Bronchial smooth muscle cell (primary cell): ENCODE measurements at places on chromosomes 11 and 22. TPM values are rescaled to one million over a fixed set of nuclear protein-coding genes. Genes with fewer than 3 reads are reported as not detected.

Gene KCNK7
- total RNA-seq = 0.09 and 0.16 TPM in 2 replicates

Gene OAF
- 38.1 and 40.4 TPM in 2 replicates for total RNA-seq

Gene MMP27
- not detected in 2 replicates for total RNA-seq

Gene SHANK3
- 0.32 and 0.43 TPM in 2 replicates for total RNA-seq

Gene STIP1
- 87.2 and 125 TPM in 2 replicates for total RNA-seq

Gene CSNK2A3
- 0.47 and 0.86 TPM in 2 replicates for total RNA-seq

Gene C1QTNF5
- 6.9 and 9.1 TPM in 2 replicates for total RNA-seq

Gene MAFF
- 9.5 and 15.0 TPM in 2 replicates for total RNA-seq

Gene PDE2A
- 0.34 TPM in 1 of 2 replicates, not detected in the other for total RNA-seq

Gene DRD2
- 0.32 and 0.34 TPM in 2 replicates for total RNA-seq

Gene CHRM1
- total RNA-seq = 0.09 TPM in 1 of 2 replicates, not detected in the other

Gene SPI1
- total RNA-seq = 0.17 TPM in 1 of 2 replicates, not detected in the other

Gene BID
- 16.2 and 22.9 TPM in 2 replicates for total RNA-seq

Gene PLAAT2
- not detected in 2 replicates for total RNA-seq

Gene CCDC87
- 0.26 and 0.32 TPM in 2 replicates for total RNA-seq

Gene CASP4
- 94.9 and 107 TPM in 2 replicates for total RNA-seq

Gene KDM4E
- total RNA-seq = under 0.01 TPM in 1 of 2 replicates, not detected in the other

Gene RNF121
- 33.4 and 44.8 TPM in 2 replicates for total RNA-seq

Gene TCF20
- 13.6 and 14.5 TPM in 2 replicates for total RNA-seq

Gene OR4A16
- not detected in 2 replicates for total RNA-seq

Gene TMEM151A
- total RNA-seq = 0.09 and 0.16 TPM in 2 replicates

Gene RIMBP3B
- total RNA-seq = under 0.01 and 0.16 TPM in 2 replicates

Gene LYVE1
- not detected in 2 replicates for total RNA-seq

Gene PKNOX2
- 0.32 and 0.77 TPM in 2 replicates for total RNA-seq

Gene KLHL35
- total RNA-seq = 0.43 and 2.5 TPM in 2 replicates

Gene GRK2
- total RNA-seq = 21.3 and 23.3 TPM in 2 replicates

Gene CDKN1C
- total RNA-seq = 23.2 and 98.4 TPM in 2 replicates

Gene MB
- 0.16 TPM in 1 of 2 replicates, not detected in the other for total RNA-seq

Gene UQCC3
- 10.4 and 13.1 TPM in 2 replicates for total RNA-seq

Gene SULT4A1
- total RNA-seq = 0.43 and 0.47 TPM in 2 replicates

Gene CD81
- 283 and 430 TPM in 2 replicates for total RNA-seq

Gene DEUP1
- not detected in 2 replicates for total RNA-seq

Gene ZBTB16
- total RNA-seq = under 0.01 and 0.34 TPM in 2 replicates

Gene NXPE1
- total RNA-seq = not detected in 2 replicates

Gene OR52I1
- total RNA-seq = not detected in 2 replicates

Gene SLC22A12
- not detected in 2 replicates for total RNA-seq

Gene SYT13
- not detected in 2 replicates for total RNA-seq

Gene MAJIN
- total RNA-seq = not detected in 2 replicates

Gene APOBEC3H
- total RNA-seq = 0.34 and 0.63 TPM in 2 replicates

Gene TRPC6
- total RNA-seq = 0.16 TPM in 1 of 2 replicates, not detected in the other

Gene CLMP
- total RNA-seq = 80.1 and 139 TPM in 2 replicates

Gene DDIAS
- total RNA-seq = 0.26 and 0.63 TPM in 2 replicates

Gene FREY1
- 1.2 and 2.2 TPM in 2 replicates for total RNA-seq

Gene CREB3L1
- 16.1 and 19.2 TPM in 2 replicates for total RNA-seq

Gene C11orf16
- not detected in 2 replicates for total RNA-seq

Gene SLC6A5
- total RNA-seq = not detected in 2 replicates

Gene CFAP300
- 1.8 and 4.7 TPM in 2 replicates for total RNA-seq
